Amniotic stem cell (primary cell): ENCODE measurements at places on chromosomes 5 and 9.

DNA sequence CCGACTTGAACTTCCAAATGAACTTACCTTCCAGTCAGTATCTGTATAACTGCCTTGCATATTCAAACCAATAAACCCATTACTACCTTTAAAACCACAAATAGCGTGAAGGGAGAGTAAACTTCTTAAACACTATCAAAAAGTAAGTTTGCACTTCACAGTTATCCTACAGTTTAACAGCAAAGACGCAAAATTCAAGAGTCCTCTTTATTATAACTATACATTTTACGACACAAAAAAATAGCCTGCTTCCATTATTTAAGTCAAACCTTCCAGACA, 1.8 kb downstream of the PTBP3 start:
- no peak for DNase-seq

DNA sequence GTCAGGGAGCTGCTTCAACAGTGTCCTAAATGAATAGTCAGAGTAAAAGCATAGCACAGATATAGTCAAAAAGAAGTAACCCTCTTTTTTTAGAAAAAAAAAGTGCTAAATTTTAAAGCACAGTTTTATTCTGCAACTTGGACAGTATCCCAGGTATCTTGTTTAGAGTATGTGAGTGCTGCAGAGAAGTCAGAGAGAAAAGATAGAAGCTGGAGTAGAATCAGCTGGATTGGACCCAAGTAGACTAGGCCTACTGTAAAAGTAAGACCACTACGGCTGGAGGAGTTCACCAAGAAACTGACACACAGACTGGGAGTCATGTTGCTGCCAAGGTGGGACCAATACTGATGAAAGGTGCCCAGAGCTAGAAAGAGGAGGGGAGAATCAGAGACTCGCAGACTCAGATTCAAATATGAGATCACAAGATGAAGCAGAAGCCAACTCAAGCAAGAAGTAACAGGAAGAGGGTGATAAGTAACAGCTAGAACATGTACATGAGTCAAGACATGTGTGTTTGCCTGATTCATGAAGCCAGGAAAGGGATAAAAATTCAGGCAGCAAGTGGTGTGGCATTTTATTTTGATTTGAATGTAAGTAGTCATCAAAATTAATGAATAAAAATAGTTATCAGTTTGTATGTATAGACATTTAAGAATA, 25.6 kb upstream of the TUSC1 start:
- no peak for DNase-seq

- no peak for DNase-seq
Observed at GRCh38 chr9:107190061-107190935, 92.8 kb upstream of the RAD23B start.

GRCh38 chr9:5278486-5278885, 26.0 kb downstream of the RLN2 start:
- no peak for DNase-seq

DNA sequence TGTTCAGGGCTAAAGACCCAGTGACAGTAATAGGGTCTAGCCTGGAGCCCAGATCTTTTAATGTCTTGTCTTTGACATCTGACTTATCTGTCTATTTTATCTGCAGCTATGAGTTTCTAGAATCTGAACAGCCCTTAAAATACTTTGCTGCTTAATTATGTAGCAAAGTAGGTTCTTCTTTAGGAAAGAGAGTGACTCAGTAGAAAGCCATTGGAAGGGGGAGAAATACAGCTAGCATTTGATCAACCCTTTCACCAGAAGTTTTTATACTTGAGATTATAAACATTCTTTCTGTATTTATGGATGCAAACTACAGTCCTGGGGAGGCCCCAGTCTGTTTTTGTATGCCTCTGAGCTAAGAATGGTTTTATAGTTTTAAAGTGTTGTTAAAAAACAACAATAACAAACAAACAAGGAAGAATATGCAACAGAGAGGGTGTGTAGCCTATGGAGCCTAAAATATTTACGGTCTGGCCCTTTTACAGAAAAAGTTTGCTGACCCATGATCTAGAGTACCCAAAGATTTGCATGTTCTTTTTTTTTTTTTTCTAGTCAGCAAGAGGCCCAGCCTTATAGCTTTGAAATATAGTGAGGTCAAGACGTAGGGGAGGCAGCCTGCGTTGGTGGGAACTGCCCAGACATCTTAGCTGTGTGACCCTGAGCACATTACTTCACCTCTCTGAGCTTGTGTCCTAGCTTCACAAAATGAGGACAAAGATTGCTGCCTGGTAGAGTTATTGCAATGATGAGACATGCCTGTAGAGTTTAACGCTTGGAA, 9.7 kb downstream of the GSN start:
- DNase-seq, result no peak
